Left kidney (tissue), 8 donors: ENCODE measurements at places on chromosomes 4 and X. TPM values are rescaled to one million over a fixed set of nuclear protein-coding genes. Genes with fewer than 3 reads are reported as not detected.

GRCh38 chrX:103329991-103330390, at the start of gene TCEAL7:
TSS of gene TCEAL7 (plus strand) at chrX:103330239. CDS start at chrX:103331404, 1,165 bp downstream.
- DNase-seq, result peak; percentile 70

- no peak for DNase-seq
Observed at GRCh38 chr4:182716192-182716591, 201.0 kb downstream of the DCTD start.

DNA sequence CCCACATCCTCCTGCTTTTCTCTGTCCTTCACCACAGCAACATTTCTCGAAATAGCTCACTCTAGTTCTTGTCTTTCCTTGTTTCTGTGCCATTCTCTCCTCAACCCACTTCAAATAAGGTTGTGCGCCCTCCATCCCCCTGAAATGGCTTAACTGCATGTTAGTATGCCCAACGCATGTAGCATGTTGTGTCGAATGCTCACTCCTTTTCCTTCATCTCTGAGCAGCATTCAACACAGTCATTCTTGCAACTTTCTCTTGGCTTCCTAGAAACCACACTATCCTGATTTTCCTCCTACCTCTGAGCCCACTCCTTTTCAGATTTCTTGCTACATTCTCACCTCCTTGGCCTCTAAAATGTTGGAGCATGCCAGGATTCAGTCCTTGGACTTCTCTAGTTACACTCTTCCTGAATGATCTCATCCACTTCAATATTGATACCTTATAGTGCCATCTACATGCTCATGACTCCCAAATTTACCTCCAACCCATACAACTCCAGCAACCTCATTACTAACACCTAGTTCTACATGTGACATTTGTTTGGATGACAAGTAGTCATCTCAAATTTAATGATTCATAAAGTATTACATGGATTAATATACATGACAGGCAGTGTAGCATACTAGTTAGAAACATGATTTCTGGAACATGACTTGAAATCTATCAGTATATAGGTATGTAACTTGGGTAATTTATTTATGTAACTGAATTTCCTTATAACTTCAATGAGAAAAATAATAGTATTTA, 22.3 kb downstream of the RBMX start:
- DNase-seq, result no peak

DNA sequence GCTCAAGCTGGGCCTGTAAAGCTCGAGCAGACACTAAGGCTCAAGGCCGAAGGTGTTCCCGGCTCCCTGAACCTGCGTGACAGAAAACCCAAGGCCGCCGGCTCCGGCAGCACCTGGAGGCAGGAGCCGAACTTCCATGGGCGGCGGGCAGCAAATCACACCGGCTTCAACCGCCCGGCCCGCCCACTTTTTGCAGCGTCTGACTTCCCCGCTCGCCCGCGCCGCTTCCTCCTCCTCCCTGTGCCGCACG, 940 bp upstream of the NSD2 start:
- DNase-seq, result peak; percentile 70

- DNase-seq, result no peak
Observed at GRCh38 chr4:120870279-120870673, 52.2 kb downstream of the PRDM5 start.

DNA sequence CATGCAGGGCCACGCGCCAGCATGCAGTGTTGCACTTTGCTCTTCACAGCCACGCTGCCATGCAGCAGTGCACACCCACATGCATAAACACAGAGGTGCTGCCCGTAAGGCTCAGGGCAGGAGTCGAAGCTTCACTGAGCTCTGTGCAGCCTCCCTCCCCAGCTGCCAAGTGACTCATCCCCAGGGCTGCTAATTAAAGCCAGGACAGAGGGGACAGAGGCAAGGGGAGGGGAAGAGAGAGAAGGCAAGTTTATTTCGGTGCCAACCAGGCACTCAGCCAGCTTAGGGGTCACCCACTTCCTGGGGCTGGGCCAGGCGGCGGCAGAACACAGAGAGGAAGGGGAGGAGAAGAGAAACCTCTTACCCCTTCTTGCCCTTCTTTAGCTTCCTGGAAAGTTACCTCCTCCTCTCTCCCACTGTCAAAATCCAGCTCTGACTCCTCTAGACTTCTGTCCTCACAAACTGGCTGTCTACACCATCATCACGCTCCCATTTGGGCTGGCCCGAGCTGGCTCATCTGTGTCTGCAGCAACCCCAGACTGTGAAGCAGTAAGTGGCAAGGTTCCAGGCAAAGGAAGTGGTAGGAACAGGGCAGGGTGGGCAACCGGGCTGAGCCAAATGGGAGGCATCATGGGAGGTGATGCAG, 6.2 kb upstream of the IQSEC2 start:
- DNase-seq, result no peak

GRCh38 chrX:455199-455598, 68.5 kb upstream of the PPP2R3B start:
- DNase-seq, result no peak

Gene CRMP1
- 69.3 TPM for polyA plus RNA-seq

Gene FGF13
- polyA plus RNA-seq, result 29.3 TPM

Gene SUV39H1
- 8.0 TPM for polyA plus RNA-seq

Gene SATL1
- polyA plus RNA-seq, result 0.57 TPM

Gene TRAPPC2
- 22.7 TPM for polyA plus RNA-seq

Gene HSFX4
- 0.25 TPM for polyA plus RNA-seq

Gene ARX
- polyA plus RNA-seq, result not detected

Gene VSIG4
- polyA plus RNA-seq, result 5.7 TPM
